HTR-8/SVneo (cell line): ENCODE measurements at places on chromosomes 5 and 9.
A peak's percentile ranks its signal among the peaks of the same experiment; 100 is the strongest.

DNA sequence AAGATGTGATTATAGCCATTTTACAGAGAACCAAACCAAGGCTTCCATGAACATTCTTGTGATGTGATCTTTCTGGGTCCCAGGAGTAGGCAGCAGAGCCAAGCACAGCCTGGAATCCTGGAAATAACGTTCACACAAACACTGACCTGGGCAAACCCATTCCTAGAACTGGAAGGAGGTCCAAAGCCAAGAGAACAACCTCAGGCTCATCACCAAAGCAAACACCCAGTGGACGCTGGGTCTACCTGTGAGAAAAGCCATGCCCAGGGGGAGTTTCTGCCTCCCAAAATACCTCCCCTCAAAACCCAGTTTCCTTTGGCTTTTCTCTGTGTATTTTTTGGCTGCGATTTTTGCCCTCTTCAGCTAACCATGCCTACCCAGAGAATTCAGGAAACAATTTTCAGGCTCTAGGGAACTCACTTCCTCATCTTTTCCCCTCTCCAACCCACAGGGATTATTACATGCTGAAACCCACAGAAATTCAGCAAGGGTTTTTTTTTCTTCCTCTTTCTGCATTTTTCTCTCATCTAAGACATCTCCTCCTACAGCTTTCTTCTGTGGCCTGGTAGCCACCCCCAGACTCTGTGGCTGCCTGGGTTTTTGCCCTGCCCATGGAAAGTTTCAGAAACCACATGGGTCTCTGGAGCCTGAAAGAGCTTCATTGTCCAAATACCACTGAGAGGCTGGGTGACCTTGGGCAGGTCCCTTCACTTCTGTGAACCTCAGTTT is 75.0 kb downstream of the TNC start:
- DNase-seq: no peak

DNA sequence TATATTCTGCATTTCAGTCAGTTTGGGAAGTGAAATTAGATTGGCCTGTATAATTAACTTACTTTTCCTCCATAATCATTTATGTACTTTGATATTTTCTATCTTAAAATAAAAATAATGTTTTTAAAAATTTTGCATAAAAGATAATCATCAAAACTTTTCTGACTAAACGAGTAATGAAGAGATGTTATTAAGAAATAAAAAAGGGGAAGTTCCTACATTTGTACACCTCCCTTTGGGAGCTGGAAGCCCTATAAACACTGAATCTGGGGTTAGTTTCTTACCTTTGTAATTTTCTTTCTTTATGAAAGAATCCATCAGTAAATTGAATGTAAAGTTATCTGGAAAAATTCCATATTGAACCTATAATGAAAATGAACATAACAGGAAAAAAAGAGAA is 86.2 kb downstream of the MRPS27 start:
- DNase-seq: no peak

DNA sequence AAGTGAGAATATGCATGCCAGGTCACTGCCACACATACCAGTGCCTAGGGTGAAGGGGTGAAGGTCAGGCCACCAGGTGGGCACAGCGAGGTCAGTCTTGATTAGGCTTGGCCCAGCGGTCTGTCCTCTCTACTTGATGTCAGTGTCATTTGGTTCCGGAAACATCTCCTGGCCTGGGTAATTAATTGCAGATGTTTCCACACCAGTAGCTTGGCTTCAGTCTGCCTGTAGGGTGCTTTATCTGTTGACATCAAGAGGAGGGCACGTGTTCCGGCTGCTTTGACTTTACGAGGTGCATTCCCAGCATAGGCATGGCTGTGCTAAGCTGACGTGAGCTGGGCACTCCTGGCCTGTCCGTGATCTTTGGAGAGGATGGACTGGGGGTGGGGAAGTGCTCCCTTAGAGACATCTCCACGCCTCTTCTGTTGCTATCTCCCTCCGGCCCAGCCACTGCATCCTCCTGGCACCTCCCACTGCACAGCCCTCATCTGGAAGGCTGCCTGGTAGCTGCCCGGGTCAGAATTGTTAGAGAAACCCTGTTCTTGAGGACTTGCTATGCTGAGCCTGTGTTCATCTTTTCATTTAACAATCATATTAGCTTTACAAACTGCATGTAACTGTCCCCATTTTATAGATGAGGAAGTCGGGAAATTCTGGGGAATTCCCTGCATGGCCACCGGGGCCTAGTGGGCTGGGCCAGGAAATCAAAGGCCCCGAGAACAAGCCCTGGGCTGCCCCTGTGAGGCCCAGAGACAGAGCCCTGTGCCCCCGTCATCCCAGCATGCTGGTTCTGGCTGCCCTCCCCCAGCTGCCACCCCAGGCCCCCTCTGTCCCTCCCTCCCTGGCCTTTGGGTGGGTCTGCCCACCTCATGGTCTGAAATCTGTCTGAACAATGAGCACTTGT is 29.1 kb downstream of the JADE2 start:
- DNase-seq: peak; percentile 88

GRCh38 chr9:3014178-3014577 is 170.3 kb upstream of the PUM3 start:
- no peak for DNase-seq

DNA sequence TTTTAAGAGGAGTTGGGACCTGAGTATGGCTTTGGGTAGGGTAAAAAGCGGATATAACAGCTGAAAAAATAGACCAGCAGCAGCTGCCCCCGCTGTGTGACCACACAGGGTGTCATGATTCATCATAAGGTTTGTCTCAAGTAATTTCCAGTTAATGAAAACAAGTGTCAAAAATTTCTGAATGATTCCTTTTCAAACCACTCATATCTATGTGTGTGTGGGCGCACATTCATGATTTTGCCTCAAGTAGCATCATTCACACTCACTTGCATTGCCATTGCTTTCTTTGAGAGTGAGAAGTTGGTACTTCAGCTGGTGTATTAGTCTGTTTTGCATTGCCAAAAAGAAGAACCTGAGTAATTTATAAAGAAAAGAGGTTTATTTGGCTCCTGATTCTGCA is 12.1 kb upstream of the TNFAIP8 start:
- DNase-seq: no peak

GRCh38 chr5:122263352-122264030 is 48.5 kb upstream of the SNCAIP start:
- no peak for DNase-seq

DNA sequence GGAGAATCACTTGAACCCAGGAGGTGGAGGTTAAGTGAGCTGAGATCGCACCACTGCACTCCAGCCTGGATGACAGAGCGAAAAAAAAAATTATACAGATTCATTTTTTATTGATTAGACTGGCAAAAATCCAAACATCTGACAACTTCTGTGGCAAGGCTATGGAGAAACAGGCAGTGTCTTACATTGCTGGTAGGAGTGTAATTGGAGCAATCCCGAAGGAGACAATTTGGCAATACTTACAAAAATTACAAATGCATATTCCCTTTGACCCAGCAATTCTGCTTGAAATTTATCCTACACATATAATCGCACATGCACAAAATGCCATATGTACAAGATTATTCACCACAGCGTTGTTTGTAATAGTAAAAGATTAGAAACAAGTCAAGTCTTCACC is 86.8 kb downstream of the MAPKAP1 start:
- no peak for DNase-seq

DNA sequence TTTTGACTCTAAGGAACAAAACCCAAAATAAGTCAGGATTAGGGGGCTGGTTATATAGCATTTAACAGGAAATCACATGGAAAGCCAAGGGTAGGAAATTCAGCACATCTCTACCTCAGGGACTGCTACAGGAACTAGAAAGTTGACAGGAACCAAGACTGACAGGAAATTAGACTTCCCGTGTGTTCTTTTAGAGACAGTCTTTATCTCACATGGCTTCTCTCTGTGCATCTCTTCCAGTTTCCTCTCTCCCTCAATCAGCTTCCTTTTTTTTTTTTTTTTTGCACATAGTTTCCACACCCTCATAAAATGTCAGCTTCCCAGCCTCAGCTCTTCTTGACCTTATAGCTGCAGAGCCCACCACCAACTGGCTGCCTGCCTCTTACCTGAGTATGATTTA is 4.8 kb downstream of the RECK start:
- DNase-seq: no peak

GRCh38 chr5:143182901-143183820 is 220.3 kb downstream of the NR3C1 start:
- DNase-seq: no peak

DNA sequence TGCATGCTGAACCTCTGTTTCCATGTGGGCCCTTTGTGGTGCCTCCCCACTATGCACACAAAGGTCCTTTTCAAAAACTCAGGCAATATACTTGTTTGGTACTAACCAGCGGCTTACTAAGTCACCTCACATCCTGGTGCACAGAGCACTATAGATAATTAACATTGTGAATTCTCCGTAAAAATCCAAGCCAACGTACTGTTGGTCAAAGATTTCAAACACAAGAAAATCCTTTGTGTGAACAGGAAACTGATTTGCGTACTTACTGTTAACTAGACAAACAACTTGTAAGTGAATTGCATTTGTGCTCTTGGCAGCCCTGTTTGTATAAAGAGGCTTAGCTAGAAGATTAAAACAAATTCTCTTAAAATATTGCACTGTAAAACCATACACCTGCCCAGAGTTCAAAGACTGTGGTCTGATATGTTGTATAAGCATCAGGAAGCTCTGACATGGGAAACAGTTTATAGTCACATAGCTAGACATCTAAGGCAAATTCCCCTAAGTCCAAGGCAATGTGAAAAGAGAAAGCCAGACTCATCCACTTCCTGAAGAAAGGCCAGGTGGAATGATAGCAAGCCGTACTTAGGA is 125.0 kb upstream of the SLC12A2 start:
- no peak for DNase-seq

DNA sequence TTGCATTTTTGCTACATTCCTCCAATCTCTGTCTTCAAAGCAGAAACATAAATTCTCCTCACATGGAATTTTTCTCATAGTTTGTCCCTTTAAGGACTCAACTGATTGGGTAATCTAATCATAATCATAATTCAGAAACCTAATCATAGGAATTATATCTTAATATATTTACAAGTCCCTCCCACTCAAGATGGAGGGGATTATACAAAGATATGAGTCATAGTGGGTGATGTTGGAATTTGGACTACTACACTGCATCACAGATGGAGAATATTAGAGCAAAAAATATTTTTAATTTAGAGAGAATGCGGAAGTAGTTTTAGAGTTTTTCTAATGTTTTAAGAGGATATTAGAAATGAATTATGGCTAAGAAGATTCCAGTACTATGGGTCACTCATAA is 1034.0 kb downstream of the DTWD2 start:
- DNase-seq: no peak

DNA sequence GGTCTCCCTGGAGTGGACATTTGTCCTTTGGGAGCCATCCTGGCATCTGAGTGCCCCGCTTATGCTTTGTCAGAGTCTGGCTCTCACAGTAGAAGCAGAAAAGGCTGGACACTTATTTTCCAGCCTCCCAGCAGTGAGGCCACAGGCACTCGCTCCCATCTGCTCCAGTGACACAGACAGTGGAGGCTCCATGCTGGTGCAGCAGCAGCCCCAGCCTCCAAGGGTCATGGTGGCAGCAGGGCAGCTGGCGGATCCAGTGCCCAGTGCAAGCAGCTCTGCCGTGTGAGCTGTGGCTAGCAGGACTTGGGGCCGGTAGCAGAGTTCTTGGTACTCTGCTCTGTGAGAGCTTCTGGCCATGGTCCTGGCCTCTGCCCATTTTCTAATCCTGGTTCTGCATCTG is 157.3 kb upstream of the ALDH1B1 start:
- no peak for DNase-seq

- DNase-seq: no peak
Measured at GRCh38 chr5:167923396-167923795, 368.0 kb upstream of the WWC1 start.

DNA sequence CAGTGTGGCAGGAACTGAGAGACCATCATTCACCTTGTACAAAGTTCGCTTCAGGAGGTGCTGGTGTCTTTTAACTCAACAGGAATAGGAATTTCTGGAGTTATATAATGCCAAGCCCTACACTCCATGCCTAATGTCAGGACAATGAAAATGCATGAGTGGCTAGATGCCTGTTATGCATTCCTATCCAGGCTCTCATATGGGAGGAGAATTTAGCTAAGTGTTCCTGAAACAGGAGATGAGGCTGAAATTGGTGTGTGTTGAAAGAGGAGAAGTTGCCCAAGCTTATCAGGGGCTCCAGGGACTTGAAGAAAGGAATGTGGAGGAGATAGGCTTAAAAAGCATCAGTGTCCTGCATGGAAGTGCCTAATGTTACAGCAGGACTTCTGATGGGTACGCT is 26.8 kb upstream of the PRUNE2 start:
- no peak for DNase-seq

DNA sequence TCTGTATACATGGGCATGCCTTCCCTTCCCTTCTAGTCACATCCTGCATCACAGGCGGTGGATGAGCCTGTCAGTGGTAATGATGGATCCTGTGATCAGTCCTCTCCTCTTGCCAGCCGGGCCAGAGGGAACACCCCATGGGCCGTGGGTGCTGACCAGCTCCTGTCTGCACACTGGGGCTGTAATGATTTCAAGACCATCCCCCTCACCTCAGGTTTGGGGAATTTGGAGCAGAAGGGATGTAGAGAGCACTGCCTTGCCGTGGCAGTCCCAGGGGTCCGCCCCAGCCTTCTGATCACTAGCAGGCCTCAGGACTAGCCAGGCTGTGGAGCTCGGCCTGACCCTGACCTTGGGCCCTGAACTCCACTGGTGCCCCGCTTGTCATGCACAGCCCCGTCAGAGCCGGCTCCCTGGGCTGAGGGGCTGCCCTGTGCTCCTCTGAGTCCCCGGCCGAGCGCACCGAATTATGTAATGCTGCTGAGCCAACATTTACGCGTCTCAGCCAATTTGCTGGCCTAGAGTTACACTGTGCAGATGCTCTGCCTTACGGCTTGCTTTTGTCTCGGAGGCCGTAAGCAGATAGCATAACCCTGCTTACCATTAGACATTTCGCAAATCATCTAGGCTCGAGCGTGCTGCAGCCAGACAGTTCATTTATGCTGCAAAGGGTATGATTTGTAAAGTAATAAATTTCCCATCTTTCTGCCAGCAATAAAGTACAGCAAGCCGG is 155.3 kb downstream of the MACROH2A1 start:
- no peak for DNase-seq

GRCh38 chr9:107108342-107109130 is 174.5 kb upstream of the RAD23B start:
- DNase-seq: no peak

GRCh38 chr9:76542360-76542759 is 83.4 kb downstream of the GCNT1 start:
- DNase-seq: no peak

DNA sequence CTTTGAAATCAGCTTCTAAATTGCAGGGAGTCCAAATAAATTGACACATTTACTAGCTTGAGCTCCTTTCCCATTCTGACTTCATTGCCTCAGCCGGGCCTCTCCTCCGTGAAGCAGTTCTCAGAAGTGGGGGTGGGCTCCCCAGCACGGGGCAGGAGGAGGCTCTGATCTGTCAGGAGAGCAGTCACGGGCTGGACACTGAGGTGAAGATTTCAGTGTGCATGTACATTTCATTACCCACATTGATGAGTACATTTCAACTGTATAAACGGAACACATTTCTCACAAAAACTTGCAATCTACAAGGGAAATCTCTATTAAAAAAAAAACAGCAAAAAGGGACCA is 195.9 kb downstream of the SEMA6A start:
- no peak for DNase-seq

GRCh38 chr9:132908635-132909034 is 29.9 kb downstream of the SPACA9 start:
- no peak for DNase-seq

GRCh38 chr9:135874859-135875258 is 32.5 kb downstream of the CAMSAP1 start:
- no peak for DNase-seq

GRCh38 chr5:124697933-124698591 is 48.4 kb downstream of the ZNF608 start:
- DNase-seq: no peak

GRCh38 chr5:179800696-179801201 is 5.9 kb downstream of the MGAT4B start:
- no peak for DNase-seq
